ENCODE measurements at places on chromosomes 2 and 18.

GRCh38 chr2:25279091-25279651 lies 62.6 kb downstream of the DNMT3A start:
- DNase-seq, result no peak

GRCh38 chr18:22637787-22638186 lies 220.1 kb upstream of the CTAGE1 start:
- DNase-seq, result no peak

DNA sequence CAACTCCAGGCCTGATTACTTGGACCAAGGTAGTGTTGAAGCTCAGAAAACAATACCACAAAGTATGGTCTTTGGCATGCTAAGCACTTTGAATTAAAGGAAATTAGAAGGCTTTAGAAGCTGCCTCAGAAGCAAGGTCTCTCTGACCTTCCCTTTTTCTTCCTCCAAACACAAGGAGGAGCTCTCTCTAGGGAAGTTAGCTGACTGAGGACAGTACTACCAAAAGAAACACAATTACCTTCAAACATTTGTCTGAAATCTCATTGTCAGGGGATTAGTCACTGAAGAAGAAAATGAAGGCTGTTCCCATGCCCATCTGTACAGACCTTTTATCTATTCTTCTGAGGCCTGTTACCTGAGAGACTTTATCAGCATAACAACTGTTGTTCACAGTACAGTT lies 279.3 kb downstream of the CDH20 start:
- no peak for DNase-seq

DNA sequence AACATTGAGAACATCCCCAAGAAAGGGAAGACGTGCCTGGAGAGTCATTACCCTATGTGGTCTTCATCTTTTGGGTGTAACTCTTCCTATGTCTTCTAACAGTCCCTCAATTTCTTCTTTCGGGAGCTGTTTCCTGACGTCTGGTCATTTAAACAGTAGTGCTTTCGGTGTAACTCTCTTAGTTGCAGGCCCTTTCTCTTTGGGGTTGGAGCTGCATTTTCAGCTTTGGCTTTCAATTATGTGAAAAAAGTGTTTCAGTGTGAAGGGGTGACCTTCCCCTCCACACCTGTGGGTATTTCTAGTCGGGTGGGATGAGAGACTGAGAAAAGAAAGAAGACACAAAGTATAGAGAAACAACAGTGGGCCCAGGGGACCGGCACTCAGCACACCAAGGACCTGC lies 105.9 kb downstream of the CERS6 start:
- DNase-seq, result no peak

DNA sequence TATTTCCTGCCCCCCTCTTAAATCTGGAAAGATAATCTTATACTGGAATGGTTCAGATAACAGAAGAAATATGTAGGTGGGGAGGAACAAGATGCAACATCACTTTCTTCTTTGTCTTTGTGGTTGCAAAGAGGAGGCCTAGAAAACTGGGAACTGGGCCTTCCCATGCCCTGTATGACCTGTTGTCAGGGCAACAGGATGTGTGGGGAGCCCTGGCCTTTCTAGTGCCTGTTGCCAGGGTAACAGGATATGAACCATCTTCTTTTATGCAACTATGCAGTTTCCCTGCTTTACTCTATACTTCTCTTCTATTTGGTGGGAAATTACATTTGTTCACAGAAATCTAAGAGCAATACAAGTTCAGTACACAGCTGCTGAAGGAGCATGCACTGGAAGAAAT lies 79.8 kb upstream of the PDE1A start:
- DNase-seq, result no peak

DNA sequence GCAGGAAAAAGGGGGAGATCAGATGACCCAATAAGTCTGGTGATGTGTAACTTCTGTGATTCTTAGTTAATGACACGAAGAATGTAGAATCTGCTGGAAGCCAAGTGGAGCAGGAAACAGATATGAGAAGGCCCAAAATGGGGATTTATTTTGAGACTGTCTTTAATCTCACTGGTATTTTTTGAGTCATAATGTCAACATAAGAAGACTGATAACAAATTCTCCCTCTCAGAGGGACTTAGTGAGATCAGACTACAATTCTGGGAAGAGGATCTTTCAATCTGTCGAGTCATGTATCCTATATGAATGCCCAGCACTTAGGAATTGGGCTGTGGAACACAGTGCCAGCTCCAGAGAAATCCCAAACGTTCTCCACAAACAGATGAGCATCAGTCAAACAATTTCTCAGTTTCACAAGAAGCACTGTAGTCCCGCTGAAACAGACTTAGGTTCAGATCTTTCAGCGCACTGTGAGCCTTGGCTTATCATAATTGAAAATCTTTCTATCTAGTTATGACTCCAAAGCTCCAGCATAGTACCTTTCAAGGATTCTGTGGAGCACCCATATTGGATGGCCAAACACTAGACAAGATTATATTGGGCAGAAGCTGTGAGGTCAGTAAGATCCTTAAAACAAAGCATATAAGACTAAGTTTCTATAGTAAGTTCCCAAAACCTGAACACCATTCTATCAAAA lies 738.2 kb downstream of the LRP1B start:
- no peak for DNase-seq

GRCh38 chr2:19843992-19844515 lies 57.7 kb downstream of the TTC32 start:
- DNase-seq, result no peak

GRCh38 chr18:72826736-72827135 lies 41.1 kb downstream of the NETO1 start:
- DNase-seq, result no peak

DNA sequence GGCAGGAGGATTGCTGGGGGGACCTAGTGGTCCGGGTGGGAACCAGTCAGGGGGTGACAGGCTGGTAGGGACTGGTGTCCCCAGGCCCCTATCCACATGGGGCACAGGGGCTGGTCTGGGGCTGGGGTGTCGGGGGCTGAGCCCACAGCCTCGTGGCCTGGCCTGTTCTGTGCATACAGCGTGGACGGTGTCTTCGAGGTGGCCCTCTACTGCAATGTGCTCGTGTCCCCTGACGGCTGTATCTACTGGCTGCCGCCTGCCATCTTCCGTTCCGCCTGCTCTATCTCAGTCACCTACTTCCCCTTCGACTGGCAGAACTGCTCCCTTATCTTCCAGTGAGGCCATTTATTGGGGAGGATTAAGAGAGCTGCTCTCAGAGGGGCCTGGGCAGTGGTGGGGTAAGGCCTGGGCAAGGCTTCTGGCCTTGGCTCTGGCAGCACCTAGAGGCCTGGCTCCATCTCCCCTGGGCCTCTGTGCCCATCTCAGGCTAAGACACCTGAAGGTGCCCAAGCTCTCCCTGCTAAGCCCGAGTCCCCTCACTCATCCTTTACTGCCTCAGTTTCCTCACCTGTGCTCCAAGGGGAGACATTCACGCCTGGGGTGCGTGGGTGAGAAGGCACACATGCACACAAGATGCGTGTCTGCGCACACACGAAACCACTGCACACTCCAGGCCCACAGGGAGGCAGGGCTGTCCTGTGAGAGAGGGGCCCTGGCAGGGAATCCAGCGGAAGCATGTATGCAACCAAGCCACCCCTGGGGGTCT lies 1.9 kb downstream of the CHRNG start:
- DNase-seq, result no peak

DNA sequence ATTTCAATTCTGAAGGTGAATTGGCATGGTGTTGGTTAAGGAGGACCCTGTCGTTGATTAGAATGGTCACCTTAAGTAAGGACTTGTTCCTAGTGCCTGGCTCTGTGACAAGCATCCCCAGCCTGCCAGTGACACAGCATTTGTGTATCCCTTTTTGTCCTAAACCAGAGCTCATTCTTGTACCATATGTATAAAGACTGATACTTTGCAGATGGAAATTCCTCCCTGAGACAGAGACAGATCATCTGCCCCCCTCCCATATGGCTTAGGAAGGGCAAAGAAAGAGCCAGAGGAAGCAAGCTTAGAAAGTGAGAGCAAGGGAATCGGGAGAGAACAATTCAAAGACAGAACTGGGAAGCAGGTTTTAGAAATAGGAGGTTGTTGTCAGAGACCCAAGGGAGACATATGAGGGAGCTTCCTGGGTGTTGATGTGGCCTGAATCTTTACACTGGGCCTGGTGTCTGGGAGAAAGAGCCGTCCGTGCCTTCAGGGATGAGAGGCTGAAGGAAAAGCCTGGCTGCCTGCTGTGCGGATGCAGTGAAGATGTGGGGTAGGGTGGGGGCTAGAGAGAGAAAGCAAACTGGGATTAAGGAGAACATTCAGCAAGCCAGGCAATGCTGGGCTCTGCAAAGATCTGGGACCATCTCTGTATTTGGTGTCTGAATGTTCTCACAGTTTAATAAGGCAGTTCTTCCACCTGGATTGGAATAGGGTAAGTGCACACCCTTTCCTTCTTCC lies 13.2 kb upstream of the CHRNA1 start:
- no peak for DNase-seq

- no peak for DNase-seq
Observed at GRCh38 chr2:186603286-186603685, 13.4 kb downstream of the ITGAV start.

- no peak for DNase-seq
Observed at GRCh38 chr2:199987586-199987985, 32.2 kb downstream of the MAIP1 start.

DNA sequence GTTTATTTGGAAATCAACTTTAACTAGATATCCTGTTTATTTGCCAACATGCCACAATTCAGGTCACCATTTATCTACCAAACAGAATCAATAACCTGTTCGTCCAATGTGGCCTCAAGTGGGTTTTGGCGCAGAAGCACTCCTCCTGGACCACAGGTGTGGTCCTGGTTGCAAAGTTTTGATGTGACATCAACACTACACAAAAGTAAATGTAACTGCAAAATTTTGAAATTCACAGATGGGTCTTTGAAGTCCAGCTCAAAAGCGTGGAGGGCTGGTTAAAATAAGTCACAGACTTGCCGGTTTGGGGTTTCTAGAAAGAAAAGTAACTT lies 474 bp upstream of the GCA start:
- DNase-seq, result no peak

DNA sequence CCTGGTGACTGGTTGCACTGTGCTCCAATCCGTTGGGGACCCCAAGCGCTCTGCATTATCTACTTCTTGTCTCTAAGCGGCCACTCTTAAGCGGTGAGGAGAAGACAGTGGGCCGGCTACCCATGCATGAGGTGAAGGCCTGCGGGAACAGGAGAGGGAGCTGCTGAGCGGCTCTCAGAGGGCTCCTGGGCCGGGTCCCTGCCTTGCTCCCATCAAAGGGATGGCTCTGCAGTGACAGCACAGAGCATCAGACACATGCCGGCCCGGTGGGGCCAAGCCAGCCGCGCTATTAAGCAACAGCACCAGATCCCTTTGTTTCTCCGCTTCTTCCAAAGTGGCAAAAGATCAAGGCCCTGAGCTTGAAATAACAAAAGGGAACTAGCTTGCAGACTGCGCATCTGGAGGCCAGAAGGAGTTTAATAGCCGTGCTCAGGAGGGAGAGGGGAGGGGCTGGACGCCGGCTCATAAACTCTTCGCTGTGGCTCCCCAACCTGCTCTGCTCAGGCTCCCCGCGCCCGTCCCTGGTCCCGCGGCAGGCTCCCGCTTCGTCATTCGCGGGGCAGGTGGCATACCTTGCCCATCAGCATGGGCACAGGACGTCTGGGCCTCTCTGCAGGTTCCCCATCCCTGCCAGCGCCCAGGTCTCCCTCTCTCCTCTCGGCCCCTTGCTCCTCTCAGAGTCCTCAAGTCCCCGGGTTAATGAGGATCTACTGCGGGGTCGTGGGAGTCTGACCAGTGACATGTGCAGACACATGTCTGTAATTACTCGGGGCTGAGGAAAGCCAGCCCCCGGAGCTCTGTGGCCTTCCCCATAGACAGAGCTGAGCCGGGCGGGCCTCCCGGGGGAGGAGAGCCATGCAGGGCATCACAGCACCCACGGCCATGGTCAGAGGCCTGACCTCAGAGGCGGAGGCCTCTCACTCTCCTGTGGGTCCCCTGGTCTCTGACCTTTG lies 96.7 kb downstream of the ASB1 start:
- DNase-seq, result no peak
